CD4-positive, alpha-beta memory T cell (primary cell): ENCODE measurements at places on chromosomes 6 and 20.

DNA sequence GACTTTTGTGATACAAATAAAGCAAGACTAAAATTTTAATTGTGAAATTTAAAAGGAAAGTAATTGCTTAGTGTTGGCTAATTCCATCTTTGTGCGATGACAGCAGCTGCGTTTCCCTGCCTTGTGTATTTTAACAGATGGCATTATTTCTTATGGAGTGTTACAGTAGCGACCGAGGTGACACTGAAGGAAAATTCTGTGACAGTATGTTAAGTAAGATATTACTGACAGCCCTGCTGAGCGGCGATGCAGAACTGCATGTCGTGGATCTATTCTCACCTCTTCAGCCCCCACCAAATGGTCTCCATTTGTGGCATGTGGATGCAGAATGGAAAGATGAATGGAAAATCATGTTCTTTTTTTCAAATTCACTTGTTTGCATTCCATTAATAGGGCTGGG is 289.4 kb downstream of the RNF144B start:
- no peak for DNase-seq

DNA sequence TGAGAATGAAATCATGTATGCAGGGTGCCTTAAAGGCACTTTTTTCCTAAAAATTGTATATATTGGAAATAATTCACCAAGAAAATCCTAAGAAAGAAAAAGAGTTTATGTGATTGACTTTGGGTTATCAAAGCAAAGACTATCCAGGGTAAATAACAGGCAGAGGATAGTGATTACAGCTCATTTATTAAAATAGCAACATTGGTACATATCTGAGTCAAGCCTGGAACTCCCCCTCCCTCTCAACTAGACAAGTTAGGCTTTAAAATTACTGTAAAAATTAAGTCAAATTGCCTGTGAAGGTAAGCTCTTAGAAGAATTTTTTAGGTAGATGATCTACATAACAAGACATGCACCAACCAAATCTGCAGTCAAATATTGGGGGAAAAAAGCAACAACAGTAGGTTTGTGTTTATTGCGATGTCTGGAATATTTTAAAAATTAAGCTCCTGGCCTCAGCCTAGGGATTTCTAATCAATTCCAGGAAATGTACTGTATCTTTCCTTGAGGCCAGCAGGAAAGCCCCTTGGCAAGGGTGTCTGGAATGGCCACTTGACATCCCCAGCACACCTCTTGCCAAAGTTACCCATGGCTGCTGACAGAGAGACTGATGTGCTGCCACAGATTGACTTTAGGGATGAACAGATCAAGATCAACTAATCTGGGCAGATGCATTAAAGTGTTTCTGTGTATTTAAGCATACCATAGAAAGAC is 31.2 kb upstream of the HBS1L start:
- DNase-seq = no peak

- no peak for DNase-seq
Observed at GRCh38 chr6:149337320-149337719, 19.8 kb downstream of the TAB2 start.

DNA sequence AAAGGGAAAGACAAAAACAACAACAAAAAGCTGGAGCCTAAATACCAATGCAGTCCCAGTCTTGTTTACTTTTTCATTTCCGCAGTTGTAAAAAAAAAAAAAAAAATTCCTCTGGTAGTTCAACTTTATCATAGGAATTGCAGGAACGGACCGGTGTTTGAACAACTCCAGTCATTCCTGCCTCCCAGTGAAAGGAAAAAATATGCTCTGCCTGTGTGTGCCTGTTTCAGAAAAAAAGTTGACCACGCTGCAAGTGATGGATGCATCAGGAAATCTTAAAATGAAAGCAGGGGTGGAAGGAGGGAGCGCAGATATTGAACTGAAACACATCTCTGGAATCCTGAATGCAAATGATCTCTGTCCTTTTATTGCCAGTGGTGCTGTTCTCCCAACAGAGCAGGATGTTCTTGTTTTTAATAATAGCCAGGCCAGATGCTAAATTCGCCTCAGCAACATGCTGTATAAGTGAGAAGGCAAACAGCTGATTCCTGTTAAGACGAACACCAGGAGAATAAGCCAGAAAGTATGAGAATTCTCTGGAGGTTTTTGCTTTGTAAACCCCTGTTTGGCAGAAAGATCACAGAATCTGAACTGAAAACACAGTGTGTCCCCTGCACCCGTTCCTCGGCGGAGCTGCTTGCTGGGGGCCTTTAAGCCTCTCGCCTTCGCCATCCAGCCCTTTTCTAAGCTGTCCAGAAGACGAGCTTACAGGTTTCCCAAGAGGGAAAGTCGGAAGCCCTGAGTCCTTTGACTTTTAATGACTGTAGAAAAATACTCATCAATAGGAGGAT is 178.4 kb upstream of the SUPT3H start:
- no peak for DNase-seq

- no peak for DNase-seq
Observed at GRCh38 chr20:52127309-52127708, 64.3 kb downstream of the ZFP64 start.

GRCh38 chr6:170291271-170292110 is 613 bp upstream of the DLL1 start:
- DNase-seq = peak; percentile 43

- DNase-seq = no peak
Observed at GRCh38 chr6:42394881-42395620, 56.7 kb downstream of the TRERF1 start.

DNA sequence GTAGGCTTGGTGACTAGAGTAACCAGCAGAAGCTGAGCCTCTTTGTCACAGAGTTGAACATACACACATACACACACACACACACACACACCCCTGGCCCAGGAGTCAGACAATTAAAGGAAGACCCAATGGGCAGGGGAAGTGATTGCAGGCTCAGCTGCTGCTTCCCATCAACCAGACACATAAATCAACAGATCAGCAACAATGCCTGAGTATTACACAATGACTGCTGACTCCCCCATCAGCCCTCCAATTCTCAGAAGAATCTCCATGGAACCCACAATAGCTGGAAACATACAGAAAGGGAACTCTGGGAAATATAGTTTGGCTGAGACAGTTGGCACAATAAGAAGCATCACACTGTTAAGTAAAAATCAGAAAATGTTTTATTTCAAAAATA is 270.4 kb upstream of the PLCB4 start:
- DNase-seq = no peak

DNA sequence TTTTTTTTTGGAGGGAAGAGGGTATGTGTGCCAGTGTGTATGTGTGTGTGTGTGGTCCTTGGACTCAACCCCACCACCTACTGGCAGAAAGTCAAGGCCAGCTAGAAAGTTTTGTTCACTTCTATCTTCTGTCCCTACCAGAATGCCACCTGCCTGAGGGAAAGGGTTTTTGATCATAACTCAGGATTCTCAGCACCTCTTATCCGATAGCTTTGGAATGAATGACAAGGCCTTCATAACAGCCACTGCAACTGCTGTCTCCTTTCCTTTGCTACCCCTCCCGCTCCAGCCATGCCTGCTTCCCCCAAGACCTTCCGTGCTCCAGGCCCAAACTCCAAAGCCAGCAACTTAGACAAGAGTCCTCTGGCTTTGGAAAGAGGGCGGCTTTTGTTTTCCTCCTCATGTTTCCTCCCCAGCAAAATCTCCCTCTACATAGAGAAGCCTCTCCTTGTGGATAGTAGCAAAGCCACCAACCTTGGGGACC is 18.7 kb downstream of the BTN3A1 start:
- peak; percentile 42 for DNase-seq

DNA sequence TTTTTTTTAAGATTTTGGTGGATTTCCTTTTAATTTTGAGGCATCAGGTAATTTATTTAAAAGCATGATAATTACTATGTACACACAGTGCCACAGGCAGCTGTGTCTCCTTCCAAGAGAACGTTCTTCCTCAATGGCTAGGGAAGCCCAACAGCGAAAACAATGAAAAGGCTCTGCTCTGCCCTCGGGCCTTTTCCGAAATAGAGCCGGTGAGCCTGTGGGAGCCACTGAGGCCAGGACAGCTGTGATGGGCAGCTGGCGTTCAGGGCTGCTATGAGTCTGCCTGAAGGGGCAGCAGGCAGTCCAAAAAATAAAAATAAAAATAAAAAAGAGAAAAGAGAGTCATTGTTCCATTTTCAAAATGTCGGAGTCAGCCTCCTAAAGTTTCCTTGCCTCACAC is 443.8 kb downstream of the KIF16B start:
- DNase-seq = no peak

- DNase-seq = no peak
Observed at GRCh38 chr6:69314001-69314400, 482.8 kb downstream of the LMBRD1 start.

DNA sequence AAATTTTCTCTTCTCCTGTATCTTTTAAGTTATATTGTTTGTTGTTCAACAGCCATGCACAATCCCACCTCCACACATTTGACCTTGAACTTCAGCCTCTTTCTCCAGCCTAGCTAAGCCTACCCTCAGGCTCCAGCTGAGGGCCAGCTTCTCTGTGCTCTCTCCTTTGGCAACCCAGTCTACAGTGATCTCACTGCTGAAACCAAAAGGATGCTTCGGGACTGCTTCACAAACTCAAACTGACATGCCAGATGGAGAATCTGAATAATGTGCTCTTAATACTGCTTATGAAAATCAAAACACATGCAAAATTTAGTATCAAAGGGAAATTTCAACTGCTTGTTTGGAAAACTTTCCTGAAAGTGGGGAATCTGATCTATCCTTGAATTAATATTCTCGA is 16.1 kb upstream of the RIN2 start:
- DNase-seq = no peak

GRCh38 chr20:17495826-17496225 is 35.4 kb downstream of the BFSP1 start:
- DNase-seq = no peak

- no peak for DNase-seq
Observed at GRCh38 chr6:158441716-158442215, 118.1 kb upstream of the TMEM181 start.

DNA sequence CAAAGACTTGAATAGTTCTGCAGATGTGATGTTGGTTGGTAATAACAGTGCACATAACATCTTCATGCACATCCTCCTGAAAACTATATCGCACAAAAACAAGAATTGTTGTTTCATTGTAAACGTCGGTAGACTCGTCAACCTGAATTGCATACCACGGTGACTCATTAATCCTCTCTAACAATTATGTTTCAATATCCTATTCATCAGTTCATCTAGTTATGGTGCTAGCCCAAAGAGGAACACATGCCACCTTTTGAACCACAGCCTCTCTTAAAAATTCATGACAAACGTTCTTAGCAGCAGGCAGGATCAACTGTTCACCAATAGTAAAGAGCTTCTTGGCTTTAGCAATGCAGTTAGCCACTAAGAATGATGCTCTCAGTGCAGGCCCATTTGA is 25.0 kb downstream of the CRYBG1 start:
- DNase-seq = no peak

GRCh38 chr6:26332074-26332387 is 33.0 kb upstream of the BTN3A2 start:
- no peak for DNase-seq

GRCh38 chr20:22977047-22977785 is 57.9 kb upstream of the SSTR4 start:
- DNase-seq = no peak

DNA sequence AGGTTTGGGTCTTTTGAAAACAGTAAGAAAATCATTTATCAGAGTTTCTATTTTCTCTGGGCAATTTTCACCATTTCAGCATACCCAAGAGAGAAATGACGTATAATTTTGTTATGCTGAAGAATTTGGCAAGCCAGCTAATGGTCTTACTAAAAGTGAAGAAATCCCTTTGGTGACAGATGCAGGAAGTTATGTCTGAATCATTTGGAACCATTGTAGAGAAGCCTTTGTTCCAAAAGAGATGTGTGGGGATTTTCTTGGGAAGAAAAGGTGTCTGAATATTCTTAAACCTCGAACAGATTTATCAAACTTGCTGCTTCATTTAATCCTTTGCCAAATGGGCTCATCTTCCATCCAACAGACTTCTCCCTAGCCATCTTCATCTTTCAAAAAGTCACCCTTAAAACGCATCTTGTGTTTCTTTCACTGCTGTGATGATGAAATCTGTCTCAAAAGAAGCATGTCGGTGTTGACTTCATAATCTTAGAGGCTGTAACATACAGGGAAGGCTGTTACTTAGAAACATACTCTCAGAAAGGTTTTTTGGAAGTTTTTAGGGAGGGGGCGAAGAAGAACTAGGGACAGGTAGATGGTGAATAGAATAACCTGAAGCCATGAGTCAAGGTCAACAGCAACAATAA is 39.5 kb downstream of the CITED2 start:
- no peak for DNase-seq

DNA sequence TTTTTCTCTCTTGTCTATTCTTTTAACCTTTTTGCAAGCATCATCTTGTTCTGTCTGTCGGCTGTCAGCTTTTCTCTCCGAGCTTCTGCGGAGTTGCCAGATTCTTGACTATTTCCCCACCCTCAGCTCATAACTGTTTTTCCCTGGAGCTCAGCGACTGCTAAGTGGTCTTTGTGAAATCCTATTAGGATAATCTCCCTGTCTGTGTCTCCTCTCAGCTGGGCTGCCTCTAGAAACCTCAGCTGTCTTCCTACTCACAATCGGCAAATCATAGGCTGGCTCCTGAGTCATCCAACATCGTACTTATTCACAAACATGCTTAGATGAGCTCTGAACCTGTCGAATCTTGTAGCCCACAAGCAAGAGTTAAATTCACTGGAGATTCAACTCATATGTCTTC is 332.3 kb downstream of the PTPRT start:
- DNase-seq = no peak

DNA sequence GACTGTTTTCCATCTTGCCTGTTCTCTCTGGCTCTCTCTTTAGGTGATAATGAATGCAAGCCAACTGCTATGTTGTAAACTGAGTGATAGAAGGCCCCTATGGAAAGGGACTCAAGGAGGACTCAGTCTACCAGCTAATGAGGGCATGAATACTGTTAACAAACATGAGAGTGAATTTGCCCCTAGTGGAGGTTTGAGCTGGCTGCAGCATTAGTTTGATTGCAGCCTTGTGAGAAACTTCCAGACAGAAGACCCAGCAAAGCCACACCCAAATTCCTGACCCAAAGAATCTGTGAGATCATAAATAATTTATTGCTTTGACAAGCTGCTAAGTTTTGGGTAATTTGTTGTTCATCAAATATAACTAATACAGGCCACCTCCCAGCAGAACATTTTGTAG is 50.0 kb upstream of the PLCB1 start:
- DNase-seq = no peak

DNA sequence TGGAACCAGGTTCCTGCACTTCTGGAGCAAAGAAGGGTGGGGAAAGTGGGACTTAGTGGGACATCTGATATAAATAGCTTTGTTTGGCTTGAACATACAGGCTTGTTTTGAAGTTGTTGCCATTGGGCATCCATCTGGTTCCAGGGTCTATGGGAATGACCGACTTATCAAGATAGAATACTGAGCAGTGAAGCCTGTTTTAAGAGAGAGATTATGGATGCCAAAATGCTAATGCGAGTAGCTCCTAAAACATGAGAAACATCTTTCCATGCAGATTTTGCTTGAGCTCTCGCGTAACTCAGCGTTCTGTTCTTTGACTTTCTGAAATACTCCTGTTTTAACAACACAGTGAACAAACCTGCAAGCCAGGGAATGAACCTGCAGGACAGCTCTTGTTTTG is 98.5 kb downstream of the ANKS1A start:
- no peak for DNase-seq

- DNase-seq = no peak
Observed at GRCh38 chr6:128389820-128390534, 130.4 kb downstream of the PTPRK start.

- DNase-seq = no peak
Observed at GRCh38 chr6:158826819-158827501, 7.8 kb upstream of the EZR start.

GRCh38 chr6:152271776-152272464 is 365.2 kb downstream of the SYNE1 start:
- DNase-seq = no peak
